ENCODE measurements at places on chromosomes 5 and 9.
A peak's percentile ranks its signal among the peaks of the same experiment; 100 is the strongest.

DNA sequence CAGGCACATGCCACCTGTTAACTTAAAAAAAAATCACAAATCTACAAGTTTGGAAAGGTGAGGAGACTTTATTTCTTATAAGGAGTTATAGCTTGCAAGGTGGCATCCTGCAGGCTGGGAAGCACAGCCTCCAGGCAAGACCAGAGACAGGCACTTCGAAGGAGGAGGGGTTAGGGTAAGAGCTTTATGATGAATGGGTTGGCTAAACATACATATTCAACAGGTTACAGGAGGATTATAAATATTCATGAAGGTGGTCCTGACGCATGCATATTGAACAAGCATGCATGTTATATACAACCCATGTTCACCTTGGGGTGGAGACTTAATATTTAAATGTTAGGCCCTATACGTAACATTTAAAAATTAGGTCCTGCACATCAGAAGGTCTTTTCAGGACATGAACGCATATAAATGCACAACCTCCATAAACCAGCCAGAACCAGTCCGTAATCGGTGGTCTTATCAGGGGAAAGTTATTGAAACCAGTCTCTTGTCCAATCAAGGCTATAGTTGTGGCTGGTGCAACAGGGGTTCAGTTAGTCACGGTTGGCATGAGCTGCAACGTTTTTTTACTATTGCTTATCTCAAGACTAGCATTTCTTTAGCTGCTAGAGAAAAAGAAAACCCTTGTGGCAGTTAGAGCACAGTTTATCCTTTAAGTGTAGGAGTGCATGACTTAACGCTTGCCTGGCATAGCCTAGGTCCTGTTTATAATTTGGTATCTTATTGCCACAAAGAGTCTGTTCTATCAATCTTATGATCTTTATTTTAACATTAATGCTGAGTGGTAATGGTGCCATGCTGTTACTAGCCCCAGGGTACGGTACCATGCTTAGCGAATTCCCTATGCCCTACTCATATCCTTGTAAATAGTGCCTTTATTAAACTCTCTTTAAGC is 72.7 kb downstream of the C9orf57 start:
- DNase-seq, result no peak

GRCh38 chr5:76938177-76938576 is 14.7 kb upstream of the CRHBP start:
- no peak for DNase-seq

DNA sequence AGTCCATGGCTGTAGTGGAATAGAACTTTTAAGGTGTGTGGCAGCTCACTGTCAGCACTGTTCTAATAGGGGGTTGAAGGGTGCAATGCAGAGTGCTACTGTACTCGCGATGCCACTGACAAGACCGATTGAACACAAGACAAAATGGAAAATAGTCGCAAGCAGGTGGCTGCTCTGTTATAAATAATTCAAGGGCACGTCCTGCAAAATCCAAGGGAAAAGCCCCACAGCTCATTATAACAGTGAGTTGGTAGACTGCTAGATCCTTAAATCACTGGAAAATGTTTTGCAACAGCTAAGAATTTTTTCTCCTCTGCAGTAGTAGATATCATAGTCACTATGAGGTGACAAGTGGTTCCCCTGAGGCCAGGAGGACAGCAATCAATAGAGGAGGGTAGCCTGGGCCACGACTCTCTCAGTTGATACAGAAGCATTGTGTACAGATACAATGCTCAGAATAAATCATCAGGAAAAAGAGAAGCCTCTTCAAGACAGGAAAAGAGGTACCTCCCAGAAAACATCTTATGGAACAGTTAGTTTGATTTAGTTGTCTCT is 926.3 kb downstream of the TLE4 start:
- DNase-seq, result no peak

- DNase-seq, result no peak
These were observed 17.9 kb downstream of the HNRNPK start for GRCh38 chr9:83962165-83962564.

GRCh38 chr9:14497476-14497875 is 183.5 kb upstream of the NFIB start:
- DNase-seq, result no peak

- no peak for DNase-seq
These were observed 585.5 kb downstream of the ISL1 start for GRCh38 chr5:51968756-51969155.

GRCh38 chr9:34701023-34701768 is 8.7 kb downstream of the CCL21 start:
- DNase-seq, result peak; percentile 70

GRCh38 chr9:98150164-98150563 is 31.1 kb upstream of the TRIM14 start:
- no peak for DNase-seq

GRCh38 chr5:67693956-67694809 is 497.6 kb upstream of the CD180 start:
- DNase-seq, result no peak

GRCh38 chr5:126234563-126235195 is 188.5 kb upstream of the GRAMD2B start:
- DNase-seq, result no peak

DNA sequence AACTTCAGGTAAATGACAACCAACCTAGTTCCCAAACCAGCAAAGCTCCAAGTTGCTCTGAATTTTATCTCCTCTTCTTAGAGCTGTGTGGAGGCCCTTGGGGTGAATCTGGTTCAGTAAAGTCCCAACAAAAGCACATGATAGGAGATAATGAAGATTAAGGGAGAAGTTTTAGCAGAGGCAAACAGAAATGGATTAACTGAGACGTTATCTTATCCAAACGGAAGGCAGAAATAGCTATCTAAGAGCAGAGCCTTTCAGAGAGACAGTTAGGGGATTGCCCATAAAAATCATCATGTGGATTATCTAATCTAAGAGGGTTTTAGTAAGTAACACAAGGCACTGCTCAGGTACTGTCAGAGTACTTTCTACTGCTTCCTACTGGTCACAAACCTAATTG is 183.9 kb upstream of the ZNF618 start:
- DNase-seq, result no peak

DNA sequence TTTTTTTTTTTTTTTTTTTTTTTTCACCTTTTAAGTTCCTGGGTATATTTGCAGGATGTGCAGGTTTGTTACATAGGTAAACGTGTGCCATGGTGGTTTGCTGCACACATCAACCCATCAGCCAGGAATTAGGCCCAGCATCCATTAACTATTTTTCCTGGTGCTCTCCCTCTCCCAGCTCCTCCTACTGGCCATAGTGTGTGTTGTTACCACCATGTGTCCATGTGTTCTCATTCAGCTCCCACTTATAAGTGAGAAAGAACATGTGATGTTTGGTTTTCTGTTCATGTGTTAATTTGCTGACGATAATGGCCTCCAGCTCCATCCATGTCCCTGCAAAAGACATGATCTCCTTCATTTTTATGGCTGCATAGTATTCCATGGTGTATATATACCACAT is 350.5 kb downstream of the MAN2A1 start:
- DNase-seq, result no peak

- no peak for DNase-seq
These were observed 6.2 kb upstream of the PTPDC1 start for GRCh38 chr9:94078086-94078485.

DNA sequence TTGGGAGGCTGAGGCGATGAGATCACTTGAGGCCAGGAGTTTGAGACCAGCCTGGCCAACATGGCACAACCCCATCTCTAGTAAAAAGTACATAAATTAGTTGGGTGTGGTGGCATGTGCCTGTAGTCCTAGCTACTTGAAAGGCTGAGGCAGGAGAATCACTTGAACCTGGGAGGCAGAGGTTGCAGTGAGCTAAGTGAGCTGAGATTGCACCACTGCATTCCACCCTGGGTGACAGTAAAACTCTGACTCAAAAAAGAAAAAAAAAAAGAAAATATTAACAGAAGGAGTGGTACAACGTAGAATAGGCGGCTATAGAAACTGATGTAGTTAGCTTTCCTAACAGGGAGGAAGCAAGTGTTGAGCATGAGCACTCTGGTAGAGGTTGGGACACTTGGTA is 59.9 kb downstream of the PBX3 start:
- DNase-seq, result no peak

DNA sequence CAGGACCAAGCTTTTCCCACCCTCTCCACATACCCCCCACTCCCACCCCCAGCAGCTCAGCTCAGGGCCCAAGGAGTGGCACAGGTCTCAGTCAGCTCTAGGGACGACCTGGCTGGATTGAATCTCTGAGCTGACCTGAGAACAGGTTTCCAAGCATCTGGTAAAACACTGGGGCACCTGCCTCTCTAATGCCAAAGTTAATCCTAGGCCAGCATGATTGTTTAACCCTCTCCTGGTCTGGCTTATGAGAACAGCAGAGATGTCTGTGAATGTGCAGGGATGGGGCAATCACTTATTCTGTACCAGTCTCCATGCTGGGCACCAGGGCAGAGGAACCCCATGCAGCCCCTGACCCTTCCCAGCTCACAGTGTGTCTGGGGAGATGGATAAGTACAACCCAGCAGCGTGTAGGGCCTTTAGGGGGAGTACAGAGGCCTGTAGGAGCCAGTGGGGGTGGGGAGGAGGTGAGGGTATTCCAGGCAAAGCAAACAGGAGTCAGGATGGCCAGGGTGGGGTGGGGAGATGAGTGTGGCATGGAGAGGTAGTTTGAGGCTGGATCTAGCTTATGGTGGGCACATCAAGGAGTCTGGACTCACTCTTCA is 678 bp upstream of the KIF12 start:
- no peak for DNase-seq

DNA sequence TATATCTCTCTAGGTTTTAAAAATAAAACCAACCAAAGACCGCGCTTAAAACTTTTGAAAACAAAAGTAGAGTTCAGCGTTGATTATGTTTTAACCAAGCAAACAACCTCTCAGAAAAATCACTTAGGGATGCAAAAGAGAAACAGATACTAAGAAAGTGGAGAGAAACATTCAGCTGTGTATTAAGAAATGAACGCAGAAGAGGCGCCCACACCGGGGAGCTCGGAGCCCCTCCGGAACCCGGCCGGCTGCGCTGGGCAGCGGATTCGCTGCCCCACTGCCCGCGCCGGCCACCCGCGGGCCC is 1.4 kb downstream of the PITX1 start:
- DNase-seq, result no peak

DNA sequence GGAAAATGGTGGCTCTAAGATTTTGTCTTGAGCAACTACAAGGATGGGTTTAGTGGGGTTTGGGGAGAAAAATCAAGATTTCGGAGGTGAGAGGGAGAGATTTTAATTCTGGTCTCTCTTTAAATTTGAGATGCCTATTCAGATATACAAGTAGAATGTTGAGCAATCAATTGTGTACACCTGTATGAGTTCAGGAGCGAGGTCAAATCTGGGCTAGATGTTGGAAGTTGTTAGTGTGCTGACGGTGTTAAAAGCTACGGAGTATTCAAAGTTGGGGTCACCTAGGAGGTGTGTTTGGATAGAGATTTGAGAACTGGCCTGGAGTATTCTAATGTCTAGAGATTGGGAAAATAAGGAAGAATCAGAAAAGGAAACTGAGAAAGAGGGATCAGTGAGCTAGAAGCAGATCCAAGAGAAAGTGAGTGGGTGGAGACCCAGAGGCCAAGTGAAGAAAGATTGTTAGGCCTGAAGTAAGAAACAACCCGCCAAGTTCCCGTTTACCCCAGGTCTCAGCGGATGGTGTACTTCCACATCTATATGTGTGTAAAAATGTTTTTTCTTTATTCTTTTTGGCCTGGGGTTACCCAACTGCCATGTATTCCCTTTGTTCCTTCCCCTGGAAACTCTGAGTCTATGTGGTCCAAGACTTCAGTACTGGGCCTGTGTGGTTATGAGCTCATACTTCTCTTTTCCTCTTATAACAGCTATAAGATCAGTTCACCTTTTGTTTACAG is 11.9 kb upstream of the ARHGAP26 start:
- no peak for DNase-seq

DNA sequence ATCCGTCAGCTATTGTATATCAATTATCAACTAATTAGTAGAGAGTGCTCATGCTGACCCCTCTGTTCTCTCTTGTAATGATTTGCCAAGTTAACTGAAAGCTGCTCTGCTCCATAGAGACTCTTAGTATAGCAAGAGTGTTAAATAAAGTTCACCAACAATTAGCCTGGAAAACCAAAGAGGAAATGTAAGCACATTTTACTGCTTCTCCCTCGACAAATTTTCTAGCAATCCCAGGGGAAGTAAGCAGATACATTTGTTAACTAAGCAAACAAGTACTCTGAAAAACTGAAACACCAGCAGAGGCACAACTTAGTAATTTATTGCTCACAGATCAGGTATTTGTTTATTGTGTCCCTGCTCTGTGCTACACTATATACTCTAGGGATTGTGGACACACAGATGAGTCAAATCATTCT is 162.2 kb downstream of the GLIS3 start:
- DNase-seq, result no peak

DNA sequence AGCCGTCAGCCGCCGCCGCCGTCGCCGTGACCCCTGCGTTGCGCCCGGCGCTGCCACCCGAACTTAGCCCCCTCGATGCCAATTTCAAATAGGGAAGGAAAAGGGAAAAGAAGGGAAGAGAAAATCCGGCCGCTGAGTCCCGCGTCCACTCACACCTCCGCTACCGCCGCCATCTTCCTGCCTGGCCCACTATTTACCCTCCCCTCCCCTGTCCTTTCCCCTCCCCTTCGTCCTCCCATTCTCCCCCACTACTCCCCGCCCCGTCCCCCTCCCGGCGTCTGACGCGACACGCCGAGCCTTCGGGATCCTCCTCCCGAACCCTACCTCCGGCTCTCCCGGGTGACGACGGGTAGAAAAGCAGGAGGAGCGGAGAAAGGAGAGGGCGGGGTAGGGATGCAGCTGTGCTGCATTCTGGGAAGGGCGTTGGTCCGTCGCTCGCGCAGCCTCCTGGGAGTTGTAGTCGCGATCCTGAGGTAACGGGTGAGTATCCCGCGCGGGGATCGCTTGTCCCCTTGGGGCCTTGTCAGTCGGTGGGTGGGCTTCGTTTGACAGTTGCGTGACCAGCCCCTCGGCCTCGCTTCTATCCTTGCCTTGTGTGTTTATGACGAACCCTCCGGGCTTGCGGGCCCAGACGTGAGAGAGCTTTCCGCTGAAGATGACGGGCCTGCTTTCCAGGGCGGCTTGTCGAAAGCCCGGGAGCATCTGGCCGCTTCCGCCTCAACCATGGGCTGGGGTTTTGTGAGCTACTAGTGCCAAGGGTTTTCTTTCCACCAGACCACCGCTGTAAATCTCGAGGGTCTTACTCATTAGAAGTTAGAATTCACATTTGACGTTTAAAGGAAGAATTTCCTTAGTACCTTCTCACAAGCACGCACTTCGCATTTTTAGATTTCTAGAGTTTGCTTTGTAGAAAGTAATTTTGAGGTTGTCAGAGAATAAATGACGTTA is at the start of the genes CERT1 and POLK:
Gene CERT1 (minus strand): TSS at position 195 of the 948 bp plus-strand sequence. CDS start 422 bp downstream, outside the sequence.
Gene POLK (plus strand): TSS at position 457 of the 948 bp plus-strand sequence.
- peak; percentile 79 for DNase-seq

GRCh38 chr9:79390077-79390698 is 181.6 kb upstream of the TLE4 start:
- DNase-seq, result no peak

- no peak for DNase-seq
These were observed 297.1 kb upstream of the C9orf72 start for GRCh38 chr9:27870404-27870803.

- DNase-seq, result no peak
These were observed 32.3 kb upstream of the UBTD2 start for GRCh38 chr5:172315587-172316493.

DNA sequence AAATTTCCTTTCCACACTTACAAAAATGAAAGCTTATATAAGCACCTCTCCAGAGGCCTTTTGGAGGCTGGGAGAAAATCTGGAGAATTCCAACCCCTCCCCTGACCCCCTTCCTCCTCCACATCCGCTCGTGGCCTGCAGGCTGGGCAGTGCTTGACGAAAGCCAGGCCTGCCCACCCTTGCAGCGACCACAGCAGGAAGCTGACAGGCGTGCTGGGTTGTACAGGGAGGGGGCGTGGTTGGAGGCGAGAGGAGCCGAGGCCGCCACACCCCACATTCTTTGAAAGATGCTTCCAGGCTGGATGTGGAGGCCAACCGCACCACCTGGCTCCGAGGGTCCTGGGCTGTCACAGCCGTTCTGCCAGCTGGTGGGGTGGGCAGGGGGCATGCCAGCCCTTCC is 47.8 kb upstream of the IER5L start:
- DNase-seq, result no peak
